ENCODE measurements at places on chromosomes 16 and 17.
A peak's percentile ranks its signal among the peaks of the same experiment; 100 is the strongest.

GRCh38 chr16:11306997-11307638 is 26.0 kb upstream of the PRM1 start:
- peak; percentile 46 for DNase-seq

DNA sequence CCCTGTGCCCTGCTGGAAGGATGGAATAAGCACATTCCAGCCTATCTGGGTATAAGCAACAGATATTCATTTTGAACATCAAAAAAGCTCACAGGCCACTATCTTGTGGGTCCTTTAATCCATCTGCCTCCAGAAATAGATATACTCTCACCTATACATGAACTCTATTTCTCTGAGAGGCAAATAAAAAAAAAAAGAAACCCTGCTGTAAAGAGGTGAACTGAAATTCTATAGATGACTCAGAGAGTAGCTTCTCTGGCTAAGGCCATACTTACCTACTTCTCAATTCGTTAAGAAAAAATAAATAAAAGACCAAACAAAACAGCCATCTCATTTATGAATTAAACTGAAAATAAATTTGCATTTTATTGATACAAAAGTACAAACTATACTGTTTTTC is 86.3 kb downstream of the DYNLRB2 start:
- DNase-seq = no peak

- DNase-seq = peak; percentile 62
Observed at GRCh38 chr17:79065105-79065670, 9.4 kb upstream of the ENGASE start.

DNA sequence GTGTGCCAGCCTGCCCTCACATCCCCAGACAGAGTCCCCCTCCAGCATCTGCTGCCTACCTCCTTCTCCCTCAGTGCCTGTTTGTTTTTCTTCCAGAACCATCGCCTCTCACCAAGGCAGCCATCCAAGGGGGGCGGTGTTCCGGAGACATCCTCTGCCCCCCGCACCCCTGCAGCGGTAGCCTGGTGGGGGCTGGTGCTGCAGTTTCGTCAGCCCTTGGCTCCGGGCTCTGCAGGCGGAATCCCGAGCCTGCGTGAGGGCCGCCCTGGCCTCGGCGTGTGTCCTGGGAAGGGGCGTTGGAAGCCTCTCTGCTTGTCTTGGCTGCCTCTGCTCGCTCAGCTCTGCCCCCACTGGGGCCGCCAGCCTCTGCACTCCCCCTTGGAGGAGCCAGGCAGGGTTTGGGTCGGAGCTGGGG is 126.0 kb upstream of the CIBAR2 start:
- no peak for DNase-seq

DNA sequence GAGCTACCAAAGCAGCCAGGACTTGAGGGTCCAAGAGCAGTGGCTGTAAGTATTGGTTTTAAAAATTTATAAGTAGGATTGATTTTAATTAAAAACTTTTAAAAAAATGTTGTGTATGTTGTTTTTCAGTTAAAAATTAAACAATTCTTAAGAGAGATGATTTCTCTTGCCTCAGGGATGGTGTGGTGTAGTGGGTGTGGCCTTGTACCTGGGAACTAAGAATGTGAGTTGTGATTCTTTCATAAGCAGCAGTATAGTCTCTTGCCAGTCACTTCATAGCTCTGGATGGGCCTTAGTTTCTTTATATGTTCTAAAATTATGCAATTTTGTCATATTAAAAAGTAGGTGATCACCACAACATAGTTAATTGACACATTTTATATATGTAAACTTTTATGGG is 99.5 kb downstream of the FTO start:
- DNase-seq = no peak

DNA sequence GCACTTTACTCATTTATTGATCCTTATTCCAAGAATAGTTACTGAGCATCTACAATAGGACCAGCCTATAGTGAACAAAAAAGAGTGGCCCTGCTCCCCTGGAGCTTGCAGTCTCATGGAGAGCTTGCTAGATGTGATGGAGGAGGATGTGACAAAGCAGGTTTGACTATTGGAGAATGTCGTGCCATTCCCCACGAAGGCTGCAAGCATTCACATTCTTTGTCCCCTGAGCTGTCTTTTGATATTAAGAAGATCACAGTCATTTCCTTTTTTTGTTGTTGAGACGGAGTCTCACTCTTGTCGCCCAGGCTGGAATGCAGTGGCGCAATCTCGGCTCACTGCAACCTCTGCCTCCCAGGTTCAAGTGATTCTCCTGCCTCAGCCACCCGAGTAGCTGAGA is 115.0 kb upstream of the ADAMTS18 start:
- no peak for DNase-seq

DNA sequence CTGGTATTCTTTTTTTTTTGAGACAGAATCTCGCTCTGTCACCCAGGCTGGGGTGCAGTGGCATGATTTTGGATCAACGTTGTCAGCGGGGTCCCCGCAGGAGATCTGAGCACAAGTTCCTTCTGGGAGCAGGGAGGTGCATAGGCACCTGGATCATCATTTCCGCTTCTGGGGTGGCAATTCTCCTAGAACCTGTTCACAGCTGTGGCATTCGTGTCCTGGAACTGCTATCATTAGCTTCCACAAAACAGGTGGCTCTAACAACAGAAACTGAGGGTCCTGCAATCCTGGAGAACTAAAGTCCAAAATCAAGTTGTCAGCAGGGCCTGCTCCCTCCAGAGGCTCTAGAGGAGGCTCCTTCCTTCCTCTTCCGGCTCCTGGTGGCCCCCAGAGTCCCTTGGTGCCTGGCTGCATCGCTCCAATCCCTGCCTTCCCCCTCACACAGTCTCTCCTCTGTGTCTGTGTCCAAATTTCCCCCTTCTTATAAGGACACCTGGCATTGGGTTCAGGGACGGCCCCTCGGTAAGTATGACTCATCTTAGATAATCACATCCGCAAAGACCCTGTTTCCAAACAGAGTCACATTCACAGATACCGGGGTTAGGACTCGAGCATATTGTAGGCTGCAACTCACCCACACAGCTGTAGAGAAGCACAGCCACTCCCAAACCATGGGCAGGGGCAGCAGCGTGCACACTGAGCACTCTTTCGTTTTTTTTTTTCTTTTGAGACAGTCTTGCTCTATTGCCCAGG is 43.5 kb upstream of the KLHDC4 start:
- DNase-seq = no peak

GRCh38 chr16:72877374-72878028 is 170.4 kb downstream of the ZFHX3 start:
- no peak for DNase-seq

- DNase-seq = no peak
Observed at GRCh38 chr17:78550464-78550863, 26.7 kb downstream of the DNAH17 start.

- DNase-seq = peak; percentile 8
Observed at GRCh38 chr16:872436-873242, 72.1 kb upstream of the GNG13 start.

GRCh38 chr16:76268824-76269223 is 8.4 kb upstream of the CNTNAP4 start:
- no peak for DNase-seq

- DNase-seq = no peak
Observed at GRCh38 chr17:78919861-78920450, 5.2 kb downstream of the TIMP2 start.

- no peak for DNase-seq
Observed at GRCh38 chr17:8192070-8192815, 2.3 kb upstream of the BORCS6 start.

DNA sequence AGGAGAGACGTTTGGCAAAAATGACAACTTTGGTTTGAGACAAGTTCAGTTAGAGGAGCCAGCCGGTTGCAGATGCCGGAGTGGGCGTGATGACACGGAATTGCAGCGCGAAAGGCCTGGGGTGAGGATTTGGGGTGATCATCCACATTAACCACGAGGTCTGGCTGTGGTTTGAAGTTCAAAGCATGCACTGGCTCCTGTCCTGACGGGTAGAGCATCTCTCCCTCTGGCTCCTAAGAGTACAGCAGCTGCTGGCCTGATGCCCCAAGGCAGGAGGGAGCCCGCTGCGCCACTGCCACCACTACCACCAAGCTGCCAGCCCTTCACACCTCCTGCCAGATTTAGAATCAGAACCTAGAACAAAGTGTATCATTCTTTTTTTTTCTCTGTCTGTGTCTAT is 3.7 kb downstream of the RHBDL3 start:
- DNase-seq = no peak

- no peak for DNase-seq
Observed at GRCh38 chr17:47012457-47012856, 33.4 kb upstream of the RPRML start.

DNA sequence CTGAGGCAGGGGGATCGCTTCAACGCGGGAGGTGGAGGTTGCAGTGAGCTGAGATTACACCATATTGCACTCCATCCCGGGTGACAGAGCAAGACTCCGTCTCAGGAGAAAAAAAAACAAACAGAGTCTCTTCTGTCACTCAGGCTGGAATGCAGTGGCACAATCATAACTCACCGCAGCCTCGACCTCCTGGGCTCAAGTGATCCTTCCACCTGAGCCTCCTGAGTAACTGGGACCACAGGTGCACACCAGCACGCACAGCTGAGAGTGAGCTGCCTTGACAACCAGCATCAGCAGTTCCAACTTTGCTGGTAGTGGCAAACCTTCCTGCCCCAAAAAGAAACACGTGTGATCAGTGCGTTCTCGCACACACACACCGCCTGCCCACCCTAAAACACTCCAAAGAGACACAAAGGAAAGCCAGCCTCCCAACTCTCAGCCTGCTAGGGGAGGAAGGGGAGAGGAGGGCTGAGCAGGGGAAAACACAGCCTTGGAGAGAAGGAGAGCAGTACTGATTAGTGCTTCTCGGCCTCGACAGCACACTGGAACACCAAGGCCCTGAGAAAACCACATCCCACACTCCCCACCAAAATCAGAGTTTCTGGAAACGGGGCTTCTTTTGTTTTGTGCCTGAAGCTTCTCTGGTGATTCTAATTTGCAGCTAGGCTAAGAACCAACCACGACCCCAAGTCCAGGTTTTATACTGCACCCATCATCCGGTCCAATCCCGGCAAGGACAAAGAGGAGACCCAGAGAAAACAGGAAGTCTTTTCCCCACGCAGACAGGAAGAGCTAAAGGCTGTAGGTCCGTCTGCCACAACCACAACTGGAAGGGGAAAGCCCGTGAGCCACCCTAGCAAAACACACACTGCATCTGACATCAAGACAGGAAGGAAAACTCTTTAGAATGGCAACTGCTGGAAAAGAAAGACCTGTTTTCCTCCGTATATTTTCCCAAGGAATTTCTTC is 28.8 kb downstream of the ZCCHC14 start:
- DNase-seq = peak; percentile 29

DNA sequence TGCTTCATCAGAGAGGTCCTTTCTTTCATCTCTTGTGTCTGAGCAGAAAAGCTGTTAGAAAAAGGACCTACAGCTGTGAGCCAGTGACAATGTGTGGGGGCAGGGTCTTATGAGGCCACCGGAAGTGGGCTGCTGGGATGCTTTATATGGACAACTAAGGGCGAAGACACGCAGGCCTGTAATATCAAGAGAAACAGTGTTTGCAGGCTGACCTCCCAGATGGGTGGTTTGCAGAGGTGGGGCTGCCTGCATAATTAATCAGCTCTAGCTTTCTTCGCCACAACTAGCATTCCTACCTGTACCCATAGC is 30.4 kb upstream of the SALL1 start:
- no peak for DNase-seq

- no peak for DNase-seq
Observed at GRCh38 chr17:77829843-77830799, 128.4 kb upstream of the TNRC6C start.

- no peak for DNase-seq
Observed at GRCh38 chr16:65469116-65469515, 347.3 kb upstream of the CDH11 start.

- DNase-seq = no peak
Observed at GRCh38 chr17:40298726-40299125, 10.3 kb upstream of the RARA start.

- DNase-seq = no peak
Observed at GRCh38 chr16:928526-928925, 42.3 kb downstream of the LMF1 start.

DNA sequence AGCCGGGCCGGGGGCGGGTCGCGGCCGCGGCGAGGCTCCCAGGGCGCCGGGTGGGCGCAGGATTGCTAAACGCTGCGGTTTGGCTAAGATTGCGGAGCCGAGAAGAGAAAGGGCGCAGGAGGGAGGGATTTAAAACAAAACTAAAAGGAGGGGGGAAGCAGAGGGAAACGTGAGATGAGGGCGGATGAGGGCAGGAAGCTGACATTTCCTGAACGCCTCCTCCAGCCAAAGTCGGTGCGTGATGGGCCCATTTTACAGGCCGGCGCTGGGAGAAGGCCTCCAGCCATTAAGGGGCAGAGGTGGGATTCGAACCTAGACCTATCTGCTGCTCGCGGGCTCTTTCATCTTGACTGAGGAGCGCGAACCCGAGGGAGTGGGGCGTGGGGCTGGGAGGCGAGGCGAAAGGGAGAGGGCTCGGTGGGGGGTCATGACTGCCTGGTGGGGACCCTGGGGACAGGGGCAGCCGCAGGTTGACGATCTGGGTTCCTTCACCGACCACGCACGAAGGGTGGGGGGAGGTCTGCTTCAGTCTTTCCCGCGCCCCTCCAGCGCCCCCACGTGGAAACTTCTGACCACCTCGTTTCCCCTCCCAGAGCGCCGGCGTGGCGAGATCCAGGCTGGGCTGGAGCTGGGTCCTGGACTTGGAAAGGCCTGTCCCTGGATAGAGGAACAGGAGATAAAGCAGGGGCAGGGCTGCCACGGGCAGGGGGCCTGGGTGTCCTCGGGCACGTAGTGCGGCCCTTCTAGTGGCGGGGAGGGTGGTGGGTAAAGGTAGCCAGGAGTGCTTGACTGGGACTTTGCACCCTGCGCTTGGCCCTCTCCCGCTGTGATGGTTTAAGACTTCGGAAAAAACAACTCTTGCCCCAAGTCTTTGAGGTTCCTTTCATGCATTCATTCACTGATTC is 3.8 kb upstream of the TAC4 start:
- peak; percentile 27 for DNase-seq

DNA sequence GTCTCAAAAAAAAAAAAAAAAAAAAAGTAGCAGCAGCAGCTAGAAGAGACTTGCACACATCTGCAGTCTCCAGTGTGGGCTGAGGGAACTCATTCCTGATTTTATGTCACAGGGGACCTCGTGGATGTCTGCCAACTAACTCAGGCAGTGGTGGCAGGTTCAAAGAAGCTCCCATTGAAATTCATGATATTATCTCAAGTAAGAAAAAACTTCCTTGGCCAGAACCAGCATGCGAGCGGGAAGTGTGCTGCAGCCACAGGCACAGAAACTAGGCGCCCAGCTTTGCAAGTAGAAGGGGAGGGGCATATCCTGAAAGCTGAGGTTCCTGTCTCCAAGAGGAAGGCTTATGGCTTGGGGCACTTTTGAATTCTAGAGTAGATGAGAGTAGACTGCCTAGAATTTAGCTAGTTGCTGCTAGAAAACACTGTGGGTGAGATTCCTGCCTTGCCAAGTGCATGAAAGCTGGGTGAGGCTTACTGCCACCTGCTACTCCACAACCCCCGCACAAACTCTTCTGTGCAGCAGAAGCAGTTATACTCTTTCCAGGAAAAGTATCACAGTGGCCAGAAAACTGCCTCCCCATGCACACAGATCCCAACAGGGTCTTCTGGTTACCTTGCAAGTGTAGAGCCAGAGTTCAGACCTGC is 603.8 kb upstream of the CA10 start:
- DNase-seq = no peak

GRCh38 chr16:47888734-47889133 is 267.1 kb downstream of the ABCC12 start:
- no peak for DNase-seq
